AG04449 (cell line): ENCODE measurements at places on chromosomes 7 and 10.

DNA sequence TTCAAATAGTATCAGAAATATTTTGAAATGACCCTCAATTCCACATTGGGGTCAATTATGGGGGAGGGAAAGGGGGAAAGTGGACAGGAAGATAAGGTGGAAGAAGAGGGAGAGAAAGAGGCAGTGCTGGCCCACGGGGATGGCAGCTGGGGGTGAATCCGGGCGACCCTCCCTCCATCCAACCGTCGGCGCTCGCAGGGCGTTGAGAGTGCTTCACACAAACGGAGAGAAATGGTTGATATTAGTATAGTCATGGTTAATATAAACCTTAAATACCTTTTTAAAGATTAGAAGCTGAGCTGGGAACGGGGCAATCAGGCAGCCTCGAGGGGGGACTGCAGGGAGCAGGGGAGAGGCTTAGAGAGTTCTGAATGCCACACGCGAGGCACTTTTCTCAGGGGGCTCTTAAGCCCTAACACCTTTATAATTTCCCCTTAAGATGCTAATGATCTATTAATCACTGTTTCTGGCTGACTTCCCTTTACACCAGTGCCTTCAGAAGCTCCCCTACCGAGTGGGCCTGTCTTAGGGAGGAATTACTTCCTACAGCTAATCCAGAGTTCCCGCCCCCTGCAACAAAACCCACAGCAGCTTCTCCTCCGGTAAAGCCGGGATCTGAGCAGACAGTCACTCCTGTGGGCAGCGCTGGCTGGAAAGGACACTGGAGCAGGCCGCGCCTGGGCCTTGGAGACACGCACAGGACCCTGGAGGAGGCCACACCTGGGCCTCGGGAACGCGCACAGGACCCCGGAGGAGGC is 39.5 kb downstream of the PRKAG2 start:
- no peak for DNase-seq

DNA sequence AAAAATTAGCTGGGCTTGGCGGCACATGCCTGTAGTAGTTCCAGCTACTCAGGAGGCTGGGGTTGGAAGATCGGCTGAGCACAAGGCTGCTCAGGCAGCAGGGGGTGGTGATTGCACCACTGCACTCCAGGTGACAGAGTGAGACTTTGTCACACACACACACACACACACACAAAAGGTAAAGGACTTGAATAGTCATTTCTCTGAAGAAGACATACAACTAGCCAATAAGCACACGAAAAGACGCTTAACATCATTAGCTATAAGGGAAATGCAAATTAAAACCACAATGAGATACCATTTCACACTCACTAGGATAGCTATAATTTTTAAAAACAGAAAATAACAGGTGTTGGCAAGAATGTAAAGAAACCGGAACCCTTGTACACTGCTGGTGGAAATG is 48.6 kb downstream of the HIP1 start:
- DNase-seq: no peak

DNA sequence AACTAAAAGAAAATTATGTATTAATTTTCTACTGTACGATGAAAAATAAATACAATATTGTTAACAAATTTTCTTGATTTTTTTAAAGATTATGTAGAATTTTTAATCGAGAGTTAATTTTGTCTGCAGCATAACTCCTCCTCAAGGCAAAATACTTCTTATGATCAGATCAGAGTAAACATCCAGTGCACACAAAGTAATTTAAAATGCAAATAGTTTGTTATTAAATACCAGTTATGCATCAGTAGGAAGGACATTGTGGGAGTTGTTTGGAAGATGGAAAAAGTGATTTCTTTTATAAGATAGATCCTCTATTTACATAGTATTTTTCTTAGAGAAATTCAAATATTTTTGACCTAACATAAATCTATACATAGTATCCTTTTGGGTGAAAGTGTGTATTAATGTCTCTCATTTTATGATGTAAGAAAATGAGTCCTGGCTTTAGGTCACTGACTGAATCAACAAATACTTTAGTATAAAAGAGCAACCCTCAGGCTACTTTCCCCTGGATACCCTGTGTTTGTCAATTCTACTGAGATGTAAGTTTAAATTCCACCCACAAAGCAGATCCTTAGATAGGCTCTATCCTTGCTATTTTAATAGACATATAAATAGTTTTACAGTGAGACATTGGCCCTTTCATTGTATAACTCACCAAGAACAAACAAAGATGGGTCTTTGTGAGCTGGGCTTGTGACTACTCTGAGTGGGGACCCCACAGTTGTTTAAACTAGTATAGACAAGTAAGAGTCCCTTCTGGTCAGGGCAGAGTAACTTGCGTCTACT is 1133.7 kb downstream of the GATA3 start:
- DNase-seq: no peak

GRCh38 chr10:5556576-5556975 is 31.8 kb downstream of the CALML3 start:
- DNase-seq: no peak

GRCh38 chr10:36675458-36675880 is 449.9 kb upstream of the ANKRD30A start:
- no peak for DNase-seq

- DNase-seq: no peak
Observed at GRCh38 chr7:148871551-148871950, 12.5 kb downstream of the EZH2 start.

- peak; percentile 38 for DNase-seq
Observed at GRCh38 chr7:70325509-70326101, 727.3 kb downstream of the AUTS2 start.

DNA sequence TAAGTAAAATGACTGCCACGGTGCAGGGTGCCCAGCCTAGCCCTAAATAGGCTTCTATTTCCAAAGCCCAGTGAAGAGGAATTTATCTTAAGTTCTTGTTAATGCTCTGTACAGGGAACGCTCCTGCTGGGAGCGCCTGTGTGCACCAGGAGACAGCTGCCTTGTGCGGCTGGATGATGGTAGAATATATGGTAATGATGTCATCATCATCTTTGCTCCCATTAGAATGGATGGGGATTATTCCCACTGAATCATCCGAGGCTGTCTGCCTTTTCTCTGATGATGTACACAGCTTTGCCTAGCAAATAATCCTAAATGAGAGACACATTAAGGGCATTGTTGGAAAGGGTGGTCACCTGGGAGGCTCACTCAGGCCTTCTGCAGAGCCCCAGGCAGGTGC is 928.1 kb downstream of the CCSER2 start:
- no peak for DNase-seq

DNA sequence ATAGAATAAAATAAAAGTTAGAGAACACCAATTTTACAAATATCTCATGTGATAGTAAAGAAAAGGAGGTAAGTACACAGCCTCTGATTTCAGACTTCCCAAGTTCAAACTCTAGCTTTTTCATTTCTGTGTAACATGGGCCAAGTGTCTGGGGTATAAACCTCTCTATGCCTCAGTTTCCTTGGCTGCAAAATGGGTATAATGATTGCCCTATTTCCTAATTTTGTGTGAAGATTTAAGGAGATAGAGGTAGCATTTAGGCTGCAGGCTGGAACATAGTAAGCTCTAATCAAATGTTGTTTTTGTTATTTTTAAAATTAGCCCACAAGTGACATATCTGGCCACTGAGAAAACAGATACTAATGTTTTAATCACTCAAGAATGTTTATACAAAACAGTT is 26.1 kb upstream of the EPC1 start:
- no peak for DNase-seq
